T-cell (primary cell): ENCODE measurements at places on chromosomes 2 and 18.

DNA sequence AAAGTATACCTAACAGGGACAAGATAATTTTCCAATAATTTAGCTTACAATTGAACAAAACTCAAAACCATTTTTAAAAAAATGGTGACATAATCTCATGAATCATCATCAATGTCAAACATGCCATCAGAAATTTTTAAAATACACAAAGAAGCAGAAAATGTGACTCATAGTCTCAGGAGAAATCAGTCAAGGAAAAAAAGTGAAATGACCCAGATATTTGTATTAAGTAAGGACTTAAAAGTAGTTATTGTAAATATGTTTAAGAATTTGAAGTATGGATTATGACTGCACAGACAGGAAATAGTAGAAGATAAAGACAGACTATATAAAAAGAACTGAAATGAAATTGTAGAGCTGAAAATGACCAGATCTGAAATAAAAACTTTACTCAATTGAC, 473.9 kb upstream of the SYT4 start:
- DNase-seq: no peak

DNA sequence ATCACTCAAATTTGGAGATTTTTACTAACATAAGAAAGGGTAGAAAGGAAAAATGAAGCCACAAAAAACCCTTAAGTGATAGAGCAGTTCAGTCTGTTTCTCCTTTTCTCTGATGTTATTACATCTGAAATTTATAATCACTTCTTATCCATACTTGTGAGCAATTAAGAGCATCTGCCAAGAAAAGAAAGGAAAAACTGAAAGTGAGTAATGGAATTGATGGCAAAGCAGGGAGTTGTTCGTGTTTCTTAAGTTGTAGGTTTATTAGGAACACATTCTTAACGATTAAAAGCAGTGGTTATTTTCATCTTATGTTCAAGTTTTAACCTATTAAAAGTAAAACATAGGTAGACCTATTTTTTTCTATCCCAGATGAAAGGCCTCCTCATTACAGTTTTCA, 277.7 kb downstream of the RND3 start:
- DNase-seq: no peak

DNA sequence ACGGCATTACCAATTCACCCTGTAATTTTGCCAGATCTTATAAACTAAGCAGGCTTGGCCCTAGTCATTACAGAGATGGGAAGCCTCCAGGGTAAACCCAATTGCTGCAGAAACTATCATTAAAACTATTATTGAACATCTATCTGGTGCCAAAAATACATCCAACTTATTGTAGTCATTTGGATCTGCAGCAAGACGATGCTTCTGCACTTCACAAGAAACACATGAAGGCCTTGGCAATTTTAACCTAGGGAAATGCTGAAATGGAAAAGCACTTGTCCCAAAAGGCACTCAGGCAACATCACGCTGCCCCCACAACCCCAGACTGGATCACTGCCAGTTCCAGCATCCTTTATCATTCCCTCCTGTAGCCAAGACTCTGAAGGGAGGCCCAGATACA, 85.3 kb upstream of the ACVR2A start:
- no peak for DNase-seq

DNA sequence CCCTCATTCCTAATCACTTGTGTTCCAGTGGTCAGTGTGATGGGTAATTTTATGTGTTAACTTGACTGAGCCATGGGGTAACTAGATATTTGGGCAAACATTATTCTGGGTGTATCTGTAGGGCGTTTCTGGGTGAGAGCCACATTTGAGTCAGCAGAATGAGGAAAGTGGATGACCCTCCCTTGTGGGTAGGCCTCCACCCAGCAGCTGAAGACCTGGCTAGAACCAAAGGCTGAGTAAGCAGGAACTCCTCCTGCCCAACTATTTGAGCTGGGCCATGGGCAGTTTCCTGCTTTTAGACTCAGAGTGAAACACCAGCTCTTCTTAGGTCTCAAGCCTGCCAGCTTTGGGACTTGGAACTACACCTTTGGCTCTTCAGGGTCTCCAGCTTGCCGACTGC, 141.8 kb downstream of the ACKR3 start:
- DNase-seq: no peak

DNA sequence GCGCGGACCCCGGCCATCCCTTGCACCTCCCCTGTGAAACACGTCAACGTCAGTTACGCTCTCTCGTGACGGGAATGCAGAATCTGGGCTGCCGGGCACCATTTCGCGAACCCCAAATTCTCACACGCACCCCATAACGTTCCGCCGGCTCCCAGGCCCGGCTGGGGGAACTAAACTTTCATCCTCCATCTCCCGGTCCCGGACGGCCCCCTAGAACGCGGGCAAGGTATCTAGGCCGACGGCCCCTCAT, 544 bp downstream of the DNAJC27 start:
- no peak for DNase-seq

- no peak for DNase-seq
These were observed 135.4 kb upstream of the TTC39C start for GRCh38 chr18:23879126-23879525.

- DNase-seq: no peak
These were observed 1.0 kb downstream of the MARS2 start for GRCh38 chr2:197705912-197706838.

DNA sequence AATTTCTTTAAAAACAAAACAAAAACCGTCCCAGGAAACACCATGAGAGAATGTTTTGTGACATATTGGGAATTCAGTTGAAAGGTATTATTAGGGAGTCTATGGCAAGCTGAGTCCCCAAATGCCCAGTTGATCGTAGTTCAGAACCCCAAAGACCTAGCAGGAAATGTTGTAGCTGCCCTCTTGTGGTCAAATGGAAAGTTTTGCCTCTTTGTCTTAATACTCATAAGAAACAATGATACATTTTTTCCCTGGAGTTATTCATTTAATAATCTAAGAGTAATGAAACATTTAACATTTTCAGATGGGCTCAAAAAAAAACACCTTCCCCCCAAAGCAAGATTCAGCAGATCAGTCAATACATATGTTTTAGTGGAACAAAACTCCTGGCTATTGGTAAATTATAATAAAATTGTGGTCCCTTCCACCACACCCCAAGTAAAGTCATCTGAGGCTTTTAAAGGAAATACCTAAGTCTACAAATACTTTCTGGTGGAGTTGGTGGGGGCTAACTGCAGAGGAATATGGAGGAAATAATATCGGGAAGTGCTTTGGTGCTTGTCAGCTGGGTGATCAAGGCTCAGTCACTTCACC, 37.8 kb upstream of the EFEMP1 start:
- DNase-seq: no peak

DNA sequence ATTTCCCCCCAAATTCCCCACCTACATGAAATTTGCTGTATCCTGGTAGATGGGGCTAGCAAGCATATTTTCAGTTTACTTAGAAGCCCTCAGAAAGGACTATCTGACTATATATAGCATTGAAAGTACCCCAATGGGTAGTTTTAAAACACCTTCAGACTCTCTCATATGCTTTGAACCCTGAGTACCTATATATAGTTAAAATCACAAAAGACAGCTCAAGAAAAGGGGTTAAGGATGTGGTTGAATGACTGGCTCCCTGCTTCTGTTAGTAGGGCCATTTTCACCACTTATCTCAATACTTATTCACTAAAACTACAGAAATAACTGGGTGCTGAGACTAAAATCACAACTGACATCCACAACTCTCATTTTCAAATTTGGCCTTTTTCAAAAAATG, 18.5 kb downstream of the WDPCP start:
- DNase-seq: no peak

- no peak for DNase-seq
These were observed 81.2 kb downstream of the MYO5B start for GRCh38 chr18:50113726-50114125.

- DNase-seq: no peak
These were observed 35.4 kb upstream of the NT5DC4 start for GRCh38 chr2:112685271-112685884.

DNA sequence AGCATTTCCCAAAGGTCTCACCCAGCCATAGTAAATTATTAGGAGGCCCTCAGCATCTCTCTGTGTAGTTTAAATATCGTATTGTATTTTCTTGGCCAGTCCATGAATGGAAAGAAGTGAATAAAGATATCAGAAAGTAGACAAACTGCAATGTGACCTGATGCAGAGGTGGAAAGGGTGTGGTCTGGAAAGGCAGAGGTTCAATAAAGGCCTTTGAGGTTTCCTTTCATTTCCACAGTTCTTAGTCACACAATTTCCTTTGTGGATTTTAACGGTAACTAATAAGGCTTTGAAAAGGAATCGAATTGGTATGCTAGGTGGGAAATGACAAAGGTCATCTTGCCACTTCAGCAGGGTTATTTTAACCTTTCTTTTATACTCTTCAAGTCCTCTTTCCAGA, 20.1 kb upstream of the WIPF1 start:
- DNase-seq: no peak

DNA sequence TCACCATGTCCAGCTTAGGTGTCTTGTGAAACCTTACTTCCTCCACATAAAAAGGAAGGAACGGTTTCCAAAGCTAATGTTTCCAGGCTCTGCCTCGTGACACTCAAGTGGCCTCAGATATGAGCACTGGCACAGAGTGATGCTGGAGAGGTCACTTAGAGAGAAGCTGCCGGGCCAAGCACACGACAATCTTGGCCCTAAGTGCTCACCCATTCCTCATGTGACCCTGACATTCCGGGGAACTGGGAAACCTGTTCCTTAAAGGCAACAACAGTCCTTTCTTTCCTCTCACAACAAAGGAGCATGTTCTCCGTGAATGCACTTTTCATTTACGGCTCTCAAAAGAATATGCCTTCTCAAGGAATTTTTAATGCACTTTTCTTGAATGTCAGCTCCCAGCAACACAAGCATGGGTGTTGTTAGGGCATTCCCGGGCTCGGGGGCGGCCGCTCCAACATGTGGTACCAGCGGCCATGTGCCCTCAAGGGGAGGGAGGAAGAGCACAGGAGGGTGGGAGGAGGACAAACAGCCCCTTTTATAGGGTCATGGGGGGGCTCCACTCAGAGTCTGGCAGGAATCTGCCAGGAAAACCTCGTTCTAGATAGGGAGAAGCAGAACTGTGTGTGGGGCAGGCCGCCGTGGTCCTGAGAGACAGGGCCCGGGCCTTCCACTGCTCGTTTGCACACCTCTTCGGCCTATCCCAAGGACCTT, 118.6 kb downstream of the MBP start:
- DNase-seq: no peak
